NCI-H510A (cell line): ENCODE measurements at places on chromosomes 5 and 9.
A peak's percentile ranks its signal among the peaks of the same experiment; 100 is the strongest.

- DNase-seq: peak; percentile 58
Observed at GRCh38 chr9:91001146-91001611, 199.6 kb downstream of the SYK start.

- peak; percentile 41 for DNase-seq
Observed at GRCh38 chr9:114911167-114911821, 19.1 kb downstream of the TNFSF8 start.

DNA sequence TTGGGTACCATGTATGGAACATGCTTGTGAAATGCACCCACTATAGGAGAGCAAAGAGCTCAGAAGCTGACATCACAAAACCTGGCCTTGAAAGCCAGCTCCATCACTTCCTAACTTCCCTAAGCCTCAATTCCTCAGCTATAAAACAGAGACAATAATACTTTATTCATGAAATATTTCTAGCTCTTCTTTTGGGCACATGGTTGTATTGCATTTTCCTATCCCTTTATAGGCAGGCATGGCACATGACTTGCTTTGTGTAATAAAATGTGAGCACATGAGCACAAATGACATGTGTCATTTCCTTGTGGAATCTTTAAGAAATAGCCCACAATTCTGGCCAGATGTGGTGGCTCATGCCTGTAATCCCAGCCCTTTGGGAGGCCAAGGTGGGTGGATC, 18.5 kb downstream of the ZNF366 start:
- no peak for DNase-seq

DNA sequence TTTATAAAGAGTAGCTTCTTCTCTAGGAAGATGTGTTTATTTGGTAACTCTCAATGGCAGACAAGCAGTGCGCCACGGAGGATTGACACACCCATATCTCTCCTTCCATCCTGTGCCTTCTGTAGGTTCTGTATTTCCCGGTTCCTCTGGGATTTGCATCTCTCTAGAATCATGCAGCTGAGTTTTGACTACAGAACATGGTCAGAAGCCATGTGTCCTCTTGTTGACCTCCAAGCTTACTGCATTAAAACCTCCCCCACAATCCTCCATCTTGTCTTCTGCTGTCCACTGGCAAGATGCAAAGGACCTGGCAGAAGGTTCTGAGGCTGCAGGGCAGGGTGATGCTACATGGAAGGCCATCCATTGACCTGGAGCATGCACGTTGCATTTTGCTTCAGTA, 482.0 kb downstream of the DMRT2 start:
- DNase-seq: no peak

GRCh38 chr5:62720031-62720441, 141.4 kb downstream of the LRRC70 start:
- DNase-seq: peak; percentile 11
